Smooth muscle cell of the pulmonary artery (primary cell): ENCODE measurements at places on chromosomes 4 and X. TPM values are rescaled to one million over a fixed set of nuclear protein-coding genes. Genes with fewer than 3 reads are reported as not detected.

Gene PDE5A
- total RNA-seq: 78.0 and 90.4 TPM in 2 replicates

Gene AGTR2
- not detected in 2 replicates for total RNA-seq

Gene PDE6B
- total RNA-seq: 0.39 and 0.79 TPM in 2 replicates

Gene AREG
- 0.30 and 3.5 TPM in 2 replicates for total RNA-seq
